Left colon (tissue), 2 donors: ENCODE measurements at places on chromosomes 6 and 20. TPM values are rescaled to one million over a fixed set of nuclear protein-coding genes. Genes with fewer than 3 reads are reported as not detected.

MTHFD1L gene
- total RNA-seq = 5.1 TPM

TSBP1 gene
- not detected for total RNA-seq

FAM110A gene
- total RNA-seq = 7.4 TPM

SLC22A7 gene
- total RNA-seq = not detected

SLC52A3 gene
- 22.8 TPM for total RNA-seq

TAGAP gene
- total RNA-seq = 2.2 TPM

HLA-DQA1 gene
- total RNA-seq = 45.0 TPM
